Fibroblast of skin of abdomen (primary cell): ENCODE measurements at places on chromosomes 11 and 22.

- no peak for DNase-seq
These were observed 245.9 kb downstream of the LARGE1 start for GRCh38 chr22:33674357-33674756.

GRCh38 chr11:58742981-58743880 lies 11.5 kb upstream of the GLYAT start:
- no peak for DNase-seq

- no peak for DNase-seq
These were observed 7.1 kb upstream of the TPST2 start for GRCh38 chr22:26597026-26597425.

DNA sequence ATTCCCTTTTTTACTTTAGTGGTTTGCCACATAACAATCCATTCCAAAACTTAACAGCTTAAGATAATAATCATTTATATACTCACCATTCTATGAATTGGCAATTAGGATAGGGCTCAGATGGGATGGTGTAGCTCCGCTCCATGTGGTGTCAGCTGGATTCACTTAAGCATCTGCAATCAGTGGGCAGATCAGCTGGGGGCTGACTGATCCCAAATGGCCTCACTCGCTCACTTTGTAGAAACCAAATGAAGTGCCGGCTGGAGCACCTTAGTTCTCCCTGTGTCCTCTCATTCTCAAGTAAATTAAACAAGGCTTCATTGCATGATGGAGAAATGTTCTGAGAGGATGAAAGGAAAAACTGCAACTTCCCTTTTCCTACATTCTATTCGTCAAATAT lies 161.4 kb downstream of the WT1 start:
- no peak for DNase-seq

GRCh38 chr11:73957654-73958361 lies 7.0 kb downstream of the DNAJB13 start:
- DNase-seq = no peak

DNA sequence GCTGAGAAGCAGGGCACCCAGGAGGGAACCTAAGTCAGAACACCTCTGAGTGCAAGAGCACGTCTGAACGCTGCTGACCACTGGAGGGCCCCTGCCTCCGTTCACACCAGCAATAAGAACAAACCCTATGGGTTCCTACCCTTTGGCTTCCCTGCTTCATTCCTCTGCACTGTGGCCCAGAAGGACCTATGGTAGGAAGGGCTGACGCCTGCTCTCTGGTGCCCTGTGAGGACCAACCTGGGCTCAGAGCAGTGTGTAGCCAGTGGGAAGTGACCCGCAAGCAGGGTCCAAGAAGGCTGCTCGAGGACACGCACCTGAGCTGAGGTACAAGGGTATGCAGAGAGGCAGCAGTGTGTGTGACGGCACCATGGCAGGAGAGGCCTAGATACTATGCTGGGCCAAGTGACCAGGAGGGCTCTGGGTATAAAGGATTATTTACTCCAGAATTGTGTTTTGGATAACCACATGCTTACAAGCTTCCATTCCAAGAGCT lies 68.8 kb upstream of the CLTCL1 start:
- DNase-seq = no peak

GRCh38 chr11:86671531-86672006 lies 847 bp downstream of the ME3 start:
- no peak for DNase-seq

DNA sequence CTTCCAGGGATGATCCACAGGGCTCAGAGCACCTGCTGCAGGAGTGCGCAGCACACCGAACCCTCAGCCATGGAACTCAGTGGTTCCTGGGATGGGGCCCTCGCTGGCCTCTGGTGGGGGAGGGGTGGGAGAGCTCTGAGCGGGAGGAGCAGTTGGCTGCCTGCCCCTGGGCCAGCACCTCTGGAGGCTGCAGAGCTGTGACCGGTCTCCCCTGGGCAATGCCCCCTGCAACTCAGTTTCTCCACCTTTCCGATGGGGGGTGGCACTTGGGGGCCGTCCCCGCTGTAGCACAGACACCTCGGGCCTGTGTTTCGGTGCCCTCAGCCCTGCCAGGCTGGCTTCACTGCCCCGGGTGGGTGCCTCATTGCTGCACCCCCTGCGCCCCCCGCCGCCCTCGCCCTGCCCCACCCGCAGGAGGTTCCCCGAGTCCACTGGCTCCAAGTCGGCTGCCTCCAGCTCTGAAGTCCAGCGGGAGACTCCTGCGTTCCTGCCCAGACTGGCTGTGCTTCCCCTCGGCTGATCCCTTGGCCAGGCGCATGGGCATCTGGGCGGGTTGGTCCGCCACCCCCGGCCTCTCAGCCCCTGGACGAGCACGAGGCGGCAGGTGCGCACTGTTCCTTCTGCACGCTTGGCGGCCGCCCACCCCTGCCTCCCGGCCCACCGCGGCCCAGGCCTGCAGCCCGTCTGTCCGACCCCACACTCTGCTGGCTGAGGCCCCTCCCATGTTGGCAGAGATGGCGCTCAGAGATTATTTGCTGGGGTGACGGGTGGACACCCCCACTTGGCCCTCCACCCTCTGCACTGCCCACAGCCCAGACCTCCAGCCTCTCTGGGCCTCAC lies 1.8 kb downstream of the MUC6 start:
- DNase-seq = no peak

GRCh38 chr11:66363187-66363601 lies 8.4 kb downstream of the SLC29A2 start:
- no peak for DNase-seq

GRCh38 chr11:129861702-129862522 lies 33.5 kb downstream of the NFRKB start:
- DNase-seq = peak; percentile 95

DNA sequence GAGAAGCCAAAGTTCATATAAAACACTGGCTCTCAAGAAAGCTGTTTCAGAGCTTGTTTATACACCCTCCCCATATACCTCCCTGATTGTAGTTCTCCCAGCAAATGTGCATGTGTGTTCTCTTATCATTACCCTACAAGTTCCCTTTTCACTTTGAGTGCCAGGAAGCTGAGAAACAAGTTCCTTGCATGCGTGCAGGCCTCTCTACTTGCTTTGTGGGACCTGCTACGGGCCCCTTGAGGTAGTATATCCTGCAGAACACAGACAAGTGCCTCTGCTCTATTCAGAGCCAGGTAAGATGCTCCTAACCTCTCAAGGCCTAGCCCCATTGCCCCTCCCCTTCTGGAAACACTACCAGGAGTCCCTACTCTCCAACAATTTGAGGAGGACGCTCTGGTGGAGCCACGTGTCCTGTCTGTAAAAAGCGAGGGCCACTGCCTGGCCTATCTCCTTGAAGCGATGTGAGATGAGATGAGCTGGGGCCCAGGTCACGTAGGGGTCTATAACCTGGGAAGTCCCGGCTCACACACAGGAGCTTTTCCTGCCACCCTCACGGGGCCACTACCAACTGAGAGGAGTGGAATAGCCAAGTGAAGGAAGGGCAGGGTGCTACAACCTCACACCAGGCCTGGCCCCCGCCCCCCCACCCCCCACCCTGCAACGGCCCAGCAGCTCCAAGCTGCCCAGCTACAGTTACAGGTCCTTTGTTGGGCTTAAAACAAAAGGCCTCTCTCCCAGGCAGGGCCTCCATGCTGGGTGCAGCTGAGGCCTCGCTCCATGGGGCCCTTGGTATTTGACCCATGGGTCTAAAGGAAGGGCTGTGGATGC lies 2.6 kb upstream of the ATP5MGL start:
- no peak for DNase-seq

GRCh38 chr11:111944139-111944538 lies 7.0 kb downstream of the DIXDC1 start:
- peak; percentile 76 for DNase-seq
